NCI-H1930 (cell line): ENCODE measurements at places on chromosomes 16 and 17.

DNA sequence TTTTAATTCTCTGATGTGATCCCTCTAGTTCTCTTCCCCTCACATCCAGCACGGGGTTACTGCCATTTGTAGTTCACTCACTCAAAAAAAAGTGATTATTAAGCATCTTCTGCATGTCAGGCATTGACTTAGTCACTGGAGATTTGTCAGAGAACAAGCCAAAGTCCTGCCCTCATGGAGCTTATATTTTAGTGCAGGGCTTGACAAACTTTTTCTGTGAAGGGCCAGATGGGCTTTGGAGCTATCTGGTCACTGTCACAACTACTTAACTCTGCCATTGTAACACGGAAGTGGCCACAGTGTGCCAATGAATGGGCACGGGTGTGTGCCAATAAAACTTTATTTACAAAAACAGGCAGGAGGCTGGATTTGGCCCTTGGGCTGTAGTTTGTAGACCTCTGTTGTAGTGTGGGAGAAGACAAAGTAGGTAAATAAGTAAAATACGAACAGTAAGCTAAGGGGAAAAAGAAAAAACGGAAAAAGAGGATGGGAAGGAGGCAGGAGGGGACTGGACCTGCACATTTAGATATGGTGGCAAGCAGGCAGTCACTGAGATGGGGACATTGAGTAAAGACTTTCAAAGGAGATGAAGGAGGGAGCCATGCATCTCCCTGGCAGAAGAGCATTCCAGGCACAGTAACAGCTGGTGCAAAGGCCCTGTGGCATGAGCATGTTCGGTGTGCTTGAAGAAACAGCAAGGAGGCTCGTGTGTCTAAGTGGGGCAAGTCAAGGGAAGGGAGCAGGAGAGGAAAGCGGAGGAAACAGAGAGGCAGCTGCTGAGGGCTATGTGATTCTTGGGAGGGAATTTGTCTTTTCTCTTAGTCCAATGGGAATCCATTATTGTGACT, 202.8 kb upstream of the CACNG3 start:
- DNase-seq: no peak

- DNase-seq: no peak
Observed at GRCh38 chr17:76775021-76775600, 37.2 kb downstream of the MFSD11 start.

DNA sequence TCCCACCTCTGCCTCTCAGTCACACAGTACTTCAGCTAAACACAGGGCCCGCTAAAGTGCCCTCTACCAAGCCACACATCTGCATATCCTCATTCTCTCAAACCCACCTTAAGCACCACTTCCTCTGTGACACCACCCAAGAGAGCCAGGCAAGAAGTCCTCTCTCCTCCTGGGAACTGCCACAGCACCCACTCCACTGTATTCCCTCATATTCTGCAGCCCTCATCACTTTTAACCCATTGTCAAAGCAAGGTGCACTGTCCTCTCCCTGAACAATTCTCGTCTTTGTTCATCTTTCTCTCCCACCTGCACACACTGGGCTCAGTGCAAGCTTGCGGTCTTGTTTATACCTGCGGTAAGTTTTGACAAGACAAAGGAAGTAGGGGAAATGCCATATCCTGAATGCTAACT, 13.6 kb downstream of the CHD9 start:
- no peak for DNase-seq

DNA sequence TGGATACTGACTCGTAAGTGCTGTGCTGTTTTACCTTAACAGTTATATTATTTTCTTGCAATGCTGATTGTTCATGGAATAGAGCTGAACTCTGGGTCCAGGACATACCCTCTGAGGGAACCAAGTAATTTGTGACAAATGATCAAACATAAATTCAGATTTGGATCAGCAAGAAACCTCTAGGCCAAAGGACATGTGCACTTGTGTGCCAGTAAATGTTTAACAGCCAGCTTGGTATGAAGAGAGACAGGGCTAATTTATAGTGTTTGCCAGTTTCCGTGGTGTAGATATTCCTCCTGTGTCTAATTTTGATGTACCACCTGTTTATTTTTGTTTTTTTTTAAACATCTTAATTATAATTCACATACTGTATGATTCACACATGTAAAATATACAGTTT, 30.8 kb upstream of the MRC2 start:
- no peak for DNase-seq

DNA sequence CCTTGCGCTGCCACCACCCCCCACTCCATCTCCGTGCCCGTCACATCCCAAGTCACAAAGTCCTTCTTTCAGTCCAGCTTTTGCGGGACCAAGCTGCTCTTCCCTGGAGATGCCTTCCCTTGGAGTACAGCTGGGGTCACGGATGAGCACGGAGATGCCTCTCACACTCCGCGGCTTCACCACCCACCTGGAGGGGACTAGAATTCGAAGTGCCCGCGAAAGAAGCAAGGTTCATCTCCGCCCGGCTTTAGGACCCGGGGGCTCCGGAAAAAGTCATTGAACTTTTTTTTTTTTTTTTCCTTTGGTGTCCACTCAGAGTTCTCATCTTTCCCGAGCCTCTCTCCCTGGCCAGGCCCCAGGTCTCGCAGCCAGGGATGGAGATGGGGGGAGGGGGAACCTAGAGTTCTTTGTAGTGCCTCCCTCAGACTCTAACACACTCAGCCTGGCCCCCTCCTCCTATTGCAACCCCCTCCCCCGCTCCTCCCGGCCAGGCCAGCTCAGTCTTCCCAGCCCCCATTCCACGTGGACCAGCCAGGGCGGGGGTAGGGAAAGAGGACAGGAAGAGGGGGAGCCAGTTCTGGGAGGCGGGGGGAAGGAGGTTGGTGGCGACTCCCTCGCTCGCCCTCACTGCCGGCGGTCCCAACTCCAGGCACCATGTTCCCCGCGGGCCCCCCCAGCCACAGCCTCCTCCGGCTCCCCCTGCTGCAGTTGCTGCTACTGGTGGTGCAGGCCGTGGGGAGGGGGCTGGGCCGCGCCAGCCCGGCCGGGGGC, at the start of gene FKBP10:
TSS of gene FKBP10 (plus strand) at position 624 of the 771 bp plus-strand sequence. CDS start at position 655, 31 bp downstream.
- DNase-seq: no peak

- DNase-seq: no peak
Observed at GRCh38 chr17:65442250-65442649, 119.2 kb downstream of the AXIN2 start.

GRCh38 chr17:56880133-56880532, 33.7 kb downstream of the TRIM25 start:
- no peak for DNase-seq

DNA sequence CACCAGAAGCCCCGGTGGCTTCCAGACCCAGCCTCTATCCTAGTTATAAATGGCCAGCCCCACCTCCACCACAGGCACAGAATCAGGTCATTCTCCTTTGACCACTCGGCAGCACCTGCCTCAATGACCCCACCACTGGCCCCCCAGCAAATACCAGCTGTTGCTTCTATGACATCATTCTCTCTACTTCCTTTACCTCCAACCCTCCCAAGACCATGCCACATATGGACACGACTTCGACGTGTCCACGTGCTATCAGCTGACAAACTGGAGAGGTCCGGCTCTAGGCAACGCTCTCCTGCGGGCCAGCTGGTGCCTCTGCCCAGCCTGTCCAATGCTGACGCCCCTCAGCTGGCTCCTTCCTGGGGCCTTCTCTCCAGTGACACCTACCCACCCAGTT, 5.9 kb downstream of the ALYREF start:
- DNase-seq: no peak
